ENCODE measurements at places on chromosomes 4 and X. TPM values are rescaled to one million over a fixed set of nuclear protein-coding genes. Genes with fewer than 3 reads are reported as not detected.

DNA sequence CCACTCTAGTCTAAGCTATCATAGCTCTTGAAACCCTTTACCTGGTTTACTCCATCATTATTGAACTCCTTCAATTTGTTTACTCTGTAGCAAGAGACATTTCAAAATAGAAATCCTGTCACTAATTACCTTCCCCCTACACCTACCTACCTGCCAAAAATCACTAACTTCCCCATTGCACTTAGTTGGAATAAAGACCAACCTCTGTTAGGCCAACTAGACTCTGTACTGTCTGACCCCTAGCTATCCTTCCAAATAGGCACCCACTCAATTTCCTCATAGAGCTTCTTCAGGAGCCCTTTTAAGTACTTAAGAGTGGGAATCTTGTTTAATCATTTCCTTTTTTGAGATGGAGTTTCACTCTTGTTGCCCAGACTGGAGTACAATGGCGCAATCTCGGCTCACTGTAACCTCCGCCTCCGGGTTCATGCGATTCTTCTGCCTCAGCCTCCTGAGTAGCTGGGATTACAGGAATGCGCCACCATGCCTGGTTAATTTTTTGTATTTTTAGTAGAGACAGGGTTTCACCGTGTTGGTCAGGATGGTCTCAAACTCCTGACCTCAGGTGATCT lies 8.9 kb upstream of the CDKL2 start:
- H3K27me3 ChIP-seq, result peaks cover 2% of the 10 kb centered on the region
- DNase-seq, result no peak
- H3K27ac ChIP-seq, result peak overlapping the region; percentile 1
- H3K36me3 ChIP-seq, result peaks cover 21% of the 10 kb centered on the region
- peaks cover 3% of the 10 kb centered on the region for H3K4me1 ChIP-seq

DNA sequence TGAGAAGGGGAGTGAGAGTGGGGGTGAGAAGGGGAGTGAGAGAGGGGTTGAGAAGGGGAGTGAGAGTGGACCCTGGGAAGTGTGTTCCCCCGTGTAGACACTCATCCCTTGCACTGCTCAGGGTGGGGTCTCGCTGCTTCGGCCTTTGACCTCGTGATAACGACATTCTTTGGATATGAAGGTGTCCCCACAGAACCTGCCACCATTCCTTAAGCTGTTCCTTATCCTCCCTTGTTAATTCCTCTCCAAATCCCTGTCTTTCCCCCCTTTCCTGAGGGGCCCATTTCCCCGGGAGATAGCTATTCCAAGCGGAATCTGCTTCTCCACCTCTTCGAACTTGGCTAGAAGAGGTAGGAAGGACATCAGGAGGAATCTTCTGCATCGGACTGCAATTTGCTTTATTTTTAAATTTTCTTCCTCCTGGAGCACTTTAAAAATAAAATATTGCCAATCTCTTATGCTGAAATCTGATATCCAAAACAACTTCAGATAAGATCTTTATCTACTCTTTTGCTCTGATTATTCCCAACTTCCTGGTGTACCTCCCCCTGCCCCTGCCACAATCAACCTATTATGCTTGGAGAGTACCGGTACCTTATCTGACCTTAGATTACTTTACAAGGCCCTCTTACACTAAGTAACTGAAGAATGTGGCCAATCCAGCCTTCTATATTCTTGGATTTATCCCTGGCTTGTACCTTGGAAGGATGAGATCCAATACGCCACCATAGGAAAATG lies 15.6 kb downstream of the TRIML1 start:
- DNase-seq, result no peak
- H3K4me3 ChIP-seq, result no peak overlapping the region
- H3K36me3 ChIP-seq, result no peaks in the 10 kb centered on the region
- no peaks in the 10 kb centered on the region for H3K4me1 ChIP-seq
- no peaks in the 10 kb centered on the region for H3K27me3 ChIP-seq

- H3K4me3 ChIP-seq, result no peak overlapping the region
- peaks cover 10% of the 10 kb centered on the region for H3K27me3 ChIP-seq
- peaks cover 27% of the 10 kb centered on the region for H3K4me1 ChIP-seq
- DNase-seq, result no peak
These were observed 48.0 kb downstream of the SEPTIN11 start for GRCh38 chr4:76997532-76997931.

DNA sequence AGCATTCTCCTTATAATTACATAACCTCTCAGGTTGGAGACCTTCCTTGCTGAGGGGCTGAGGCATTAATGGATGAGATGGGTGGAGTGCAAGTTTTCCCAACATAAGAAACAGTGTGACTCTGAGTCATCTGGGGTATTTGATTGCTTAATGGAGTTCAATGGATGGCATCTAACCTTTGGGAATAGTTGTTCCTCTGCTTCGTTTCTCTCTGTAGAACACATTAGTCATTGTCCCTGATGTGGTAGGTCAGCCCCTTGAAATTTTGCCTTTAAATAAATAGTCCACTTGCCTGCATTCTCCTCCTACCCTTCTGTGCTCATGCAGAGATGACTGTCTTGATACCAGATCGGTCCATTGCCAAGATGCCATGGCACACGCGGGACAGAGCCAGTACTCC lies 38.6 kb downstream of the SLITRK2 start:
- DNase-seq, result no peak
- no peaks in the 10 kb centered on the region for H3K36me3 ChIP-seq

GRCh38 chrX:154840856-154841255 lies 6.4 kb upstream of the SMIM9 start:
- H3K27ac ChIP-seq, result no peak overlapping the region
- peaks cover 6% of the 10 kb centered on the region for H3K27me3 ChIP-seq
- DNase-seq, result no peak
- H3K36me3 ChIP-seq, result no peaks in the 10 kb centered on the region
- no peak overlapping the region for H3K4me3 ChIP-seq
- peaks cover 8% of the 10 kb centered on the region for H3K4me1 ChIP-seq

Gene TEX13C
- not detected for total RNA-seq
